ENCODE measurements at places on chromosomes 7 and 10.

DNA sequence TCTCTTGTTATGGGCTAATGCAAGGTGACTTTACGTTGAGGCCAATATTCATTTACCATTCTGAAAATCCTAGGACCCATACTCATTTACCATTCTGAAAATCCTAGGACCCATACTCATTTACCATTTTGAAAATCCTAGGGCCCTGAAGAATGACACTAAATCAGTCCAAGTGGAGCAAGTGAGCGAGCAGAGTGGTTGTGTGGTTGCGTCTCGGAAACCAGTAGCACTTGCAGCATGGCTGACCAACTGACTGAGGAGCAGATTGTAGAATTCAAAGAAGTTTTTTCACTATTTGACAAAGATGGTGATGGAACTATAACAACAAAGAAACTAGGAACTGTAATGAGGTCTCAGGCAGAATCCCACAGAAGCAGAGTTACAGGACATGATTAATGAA is 6.9 kb downstream of the SAR1A start:
- DNase-seq, result no peak

- DNase-seq, result no peak
Measured at GRCh38 chr10:30573721-30574431, 55.7 kb downstream of the LYZL2 start.

GRCh38 chr10:72252972-72253371 is 20.8 kb upstream of the DDIT4 start:
- DNase-seq, result no peak

DNA sequence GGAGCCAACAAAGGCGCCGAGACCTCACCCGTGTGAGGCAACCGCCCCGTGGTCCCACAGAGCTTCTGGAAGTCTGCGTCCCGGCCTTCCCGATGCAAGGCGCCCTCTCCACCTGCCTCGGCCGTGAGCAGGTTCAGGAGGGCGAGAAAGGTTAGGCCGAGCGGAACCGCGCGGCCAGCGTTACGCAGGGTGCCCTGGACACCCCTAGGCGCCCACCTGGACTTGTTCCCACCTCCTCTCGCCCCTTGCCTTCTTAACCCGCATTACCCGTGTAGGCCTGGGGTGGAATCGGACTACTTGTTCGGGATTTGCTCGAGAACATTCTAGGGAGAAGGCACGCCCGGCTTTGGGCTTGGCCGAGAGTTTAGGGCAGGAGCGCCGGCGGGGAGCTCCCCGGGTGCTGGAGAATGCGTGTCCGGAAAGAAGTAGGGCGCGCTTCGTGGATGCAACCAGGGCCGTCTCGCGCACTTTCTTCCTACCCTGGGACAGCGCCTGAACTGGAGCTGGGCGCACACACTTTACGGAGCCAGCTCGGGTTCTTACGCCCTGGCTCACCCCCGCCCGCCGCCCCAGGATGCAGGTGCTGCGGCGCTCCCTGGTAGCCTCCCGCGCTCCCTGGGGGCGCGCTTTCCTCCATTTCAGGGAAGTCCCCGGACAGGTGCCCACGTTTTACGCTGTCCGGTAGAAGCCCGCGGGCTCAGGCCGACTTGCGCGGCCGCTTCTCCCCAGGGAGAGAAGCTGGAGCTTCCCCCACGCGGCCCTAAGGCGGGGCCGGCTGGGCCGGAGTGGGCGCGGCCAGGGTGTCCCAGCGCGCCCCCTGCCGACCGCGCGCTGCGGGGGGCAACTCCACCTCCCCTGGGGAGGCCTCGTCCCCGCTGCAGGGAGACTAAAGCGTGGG is 74.5 kb downstream of the INSIG1 start:
- peak; percentile 76 for DNase-seq

- DNase-seq, result no peak
Measured at GRCh38 chr7:49294611-49295010, 370.3 kb downstream of the CDC14C start.

DNA sequence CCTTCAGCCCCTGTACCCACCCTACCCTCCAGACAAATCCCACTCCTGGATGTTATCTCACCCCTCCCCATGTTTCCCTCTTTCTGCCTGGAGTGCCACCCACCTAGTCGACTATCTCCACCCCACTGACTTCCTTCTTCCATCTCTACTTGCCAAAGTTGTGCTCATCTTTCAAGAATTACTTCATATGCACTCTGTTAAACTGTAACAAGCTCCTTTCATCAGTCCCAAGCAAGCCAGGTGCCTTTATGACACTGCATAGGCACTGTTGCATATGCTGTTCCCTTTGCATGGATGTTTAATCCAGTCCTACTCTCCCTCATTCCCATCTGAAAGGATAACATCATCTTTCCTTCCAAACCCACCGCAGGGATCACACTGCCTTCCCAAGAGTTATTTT is 8.9 kb upstream of the CDK1 start:
- DNase-seq, result no peak

DNA sequence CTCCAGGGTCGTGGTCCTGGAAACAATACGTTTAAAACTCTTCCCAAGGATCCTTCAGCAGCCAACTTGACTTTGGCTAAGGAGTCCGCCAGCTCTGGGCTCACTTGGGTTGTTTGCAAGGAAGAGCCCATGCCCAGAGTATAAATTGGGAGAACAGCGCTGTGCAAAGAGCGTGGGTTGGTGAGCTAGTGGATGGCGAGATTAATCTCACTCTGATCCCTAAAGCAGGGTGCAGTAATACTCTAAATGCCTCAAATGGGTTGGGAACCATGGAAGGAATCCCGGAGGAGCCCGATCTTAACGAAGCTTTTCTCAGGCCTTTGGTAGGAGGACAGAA is 495 bp upstream of the SDHAF3 start:
- no peak for DNase-seq

- peak; percentile 85 for DNase-seq
Measured at GRCh38 chr10:43671659-43672531, 23.2 kb upstream of the ZNF32 start.

- DNase-seq, result no peak
Measured at GRCh38 chr7:92072121-92072520, 62.2 kb downstream of the CYP51A1 start.

GRCh38 chr7:38679419-38679818 is 48.2 kb upstream of the AMPH start:
- DNase-seq, result no peak

DNA sequence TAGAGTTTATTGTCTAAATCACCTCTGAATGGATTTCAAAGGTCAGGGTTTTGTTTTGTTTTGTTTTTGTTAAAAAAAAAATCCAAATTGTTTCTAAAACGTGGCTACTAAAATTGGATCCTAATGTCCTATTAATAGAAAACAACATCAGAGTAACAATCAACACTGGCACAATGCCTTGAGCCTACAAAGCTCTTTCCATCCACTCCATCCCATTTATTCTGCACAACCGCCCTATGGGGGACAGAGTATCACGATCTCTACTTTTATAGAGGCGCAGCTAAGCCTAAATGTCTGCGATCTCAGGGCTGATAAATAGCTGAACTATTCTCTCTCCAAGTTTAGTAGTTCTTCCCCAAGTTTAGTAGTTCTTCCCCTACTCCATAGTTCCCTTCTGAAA is 78.8 kb downstream of the FGFR2 start:
- no peak for DNase-seq

- DNase-seq, result no peak
Measured at GRCh38 chr7:34128762-34129161, 223.4 kb downstream of the BMPER start.

GRCh38 chr10:72014785-72015480 is 50.7 kb downstream of the CHST3 start:
- no peak for DNase-seq

DNA sequence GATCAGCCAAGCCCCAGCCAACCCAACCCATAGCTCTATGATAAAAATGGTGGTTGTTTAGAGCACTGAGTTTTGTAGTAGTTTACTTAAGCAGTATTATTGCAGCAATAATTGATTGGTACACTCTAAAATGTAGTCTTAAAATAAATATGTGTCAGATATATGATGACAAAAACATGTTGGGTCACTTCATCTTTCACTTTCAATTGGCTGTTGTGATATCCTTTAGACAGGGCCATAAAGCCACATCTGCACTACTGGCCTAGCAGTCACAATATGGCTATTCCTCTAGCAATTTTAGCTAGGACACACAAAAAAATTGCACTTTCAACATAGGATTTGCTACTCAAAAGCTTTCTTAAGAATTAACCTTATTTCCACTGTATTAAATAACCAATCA is 5.9 kb upstream of the CAV1 start:
- no peak for DNase-seq

DNA sequence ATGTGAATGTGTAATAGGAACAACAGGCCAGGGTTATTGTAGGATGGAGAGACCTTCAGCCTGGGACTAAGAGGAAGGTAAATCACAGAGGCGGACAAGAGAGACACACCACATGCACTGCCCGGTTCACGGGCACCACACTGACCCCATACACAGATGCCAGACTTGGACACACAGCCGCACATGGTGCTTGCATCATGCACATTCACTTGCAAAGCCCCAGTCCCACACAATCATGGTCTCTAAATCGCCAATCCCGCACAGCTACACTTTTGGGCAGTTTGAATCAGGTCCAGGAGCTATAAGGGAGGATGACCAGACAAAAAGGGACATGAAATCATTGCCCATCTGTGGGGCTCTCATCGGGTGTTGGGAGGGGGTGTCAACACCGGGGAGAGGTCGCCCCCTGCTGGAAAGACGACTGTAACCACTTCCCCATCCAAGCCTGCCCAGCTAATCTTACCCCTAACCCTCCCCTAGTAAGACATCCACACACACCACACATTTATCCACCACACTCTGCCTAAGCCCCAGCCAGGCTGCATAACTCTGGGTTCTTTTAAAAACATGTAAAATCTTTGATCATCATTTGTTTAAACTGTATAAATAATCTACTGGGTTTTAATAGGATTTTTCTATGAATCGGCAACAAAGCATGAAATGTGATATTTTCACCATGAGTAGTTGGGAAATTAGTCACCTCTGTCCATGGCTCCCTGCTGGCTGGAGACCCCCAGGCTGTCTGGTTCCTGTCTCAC is 40.5 kb upstream of the SLF2 start:
- peak; percentile 92 for DNase-seq

DNA sequence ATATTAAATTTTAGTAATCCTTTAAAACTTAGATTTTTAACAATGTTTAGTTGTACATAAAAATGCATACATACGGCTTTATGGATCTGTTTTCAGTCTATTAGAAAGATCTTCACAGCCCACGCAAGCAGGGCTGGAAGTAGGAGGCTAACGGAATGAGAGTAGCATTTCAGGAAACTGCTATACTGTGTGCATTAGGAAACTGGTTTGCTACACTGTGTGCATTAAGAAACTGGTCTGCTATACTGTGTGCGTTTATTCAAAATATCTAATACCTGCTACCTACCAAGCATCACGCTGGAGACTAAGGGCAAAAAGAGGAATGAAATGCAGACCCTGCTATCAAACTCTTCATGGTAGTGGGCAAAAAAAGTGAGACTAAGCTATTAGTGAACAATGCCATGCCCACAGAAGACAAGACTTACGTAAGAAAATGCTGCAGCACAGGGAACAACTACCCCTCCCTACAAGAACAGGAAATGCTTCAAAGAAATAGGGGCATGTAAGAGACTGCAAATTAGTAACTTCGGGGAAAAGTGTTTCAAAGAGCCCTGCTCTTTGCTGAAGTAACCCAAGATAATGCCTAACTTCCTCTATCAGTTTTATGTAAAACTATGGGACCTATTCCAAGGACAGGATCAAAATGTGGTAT is 11.3 kb downstream of the RAB11FIP2 start:
- DNase-seq, result no peak

GRCh38 chr10:37289833-37290464 is 164.6 kb downstream of the ANKRD30A start:
- no peak for DNase-seq

- no peak for DNase-seq
Measured at GRCh38 chr10:37495415-37495814, 362.0 kb downstream of the ZNF248 start.
